ENCODE measurements at places on chromosomes 3 and 15.

DNA sequence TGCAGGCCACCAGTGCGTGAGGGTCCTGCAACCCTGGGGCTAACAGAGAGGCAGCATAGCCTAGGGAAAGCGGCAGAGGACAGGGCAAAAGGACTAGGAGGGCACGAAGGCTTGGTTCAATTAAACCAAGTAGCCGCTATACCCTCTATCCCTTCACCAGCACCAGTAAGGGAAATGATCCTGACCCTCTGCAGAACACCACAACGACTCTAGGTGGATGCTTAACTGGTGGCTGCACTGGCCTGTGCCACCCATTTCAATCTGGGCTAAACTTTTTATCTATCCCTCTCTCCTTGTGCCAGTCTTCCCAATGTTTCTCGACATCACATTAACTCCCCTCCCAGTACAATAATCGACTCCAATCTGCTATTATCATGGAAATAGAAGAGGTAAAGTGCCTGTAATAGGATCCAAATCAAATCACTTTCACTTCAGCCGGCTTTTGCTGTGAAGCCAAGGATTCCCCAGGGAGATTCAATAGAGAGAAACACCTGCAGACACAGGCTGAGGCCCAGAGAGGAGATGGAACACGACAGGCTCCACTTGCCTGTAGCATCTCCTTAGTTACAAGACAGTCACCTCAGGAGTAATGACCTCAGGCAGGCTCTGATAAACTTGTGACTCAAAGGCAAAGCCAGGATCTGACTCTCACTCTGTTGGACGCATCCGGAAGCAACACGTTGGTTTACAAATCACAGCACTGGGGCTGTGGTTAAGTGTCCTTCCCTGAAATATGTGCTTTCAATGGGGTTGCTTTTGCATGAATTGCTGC lies 791.6 kb upstream of the ARRDC4 start:
- DNase-seq, result no peak

DNA sequence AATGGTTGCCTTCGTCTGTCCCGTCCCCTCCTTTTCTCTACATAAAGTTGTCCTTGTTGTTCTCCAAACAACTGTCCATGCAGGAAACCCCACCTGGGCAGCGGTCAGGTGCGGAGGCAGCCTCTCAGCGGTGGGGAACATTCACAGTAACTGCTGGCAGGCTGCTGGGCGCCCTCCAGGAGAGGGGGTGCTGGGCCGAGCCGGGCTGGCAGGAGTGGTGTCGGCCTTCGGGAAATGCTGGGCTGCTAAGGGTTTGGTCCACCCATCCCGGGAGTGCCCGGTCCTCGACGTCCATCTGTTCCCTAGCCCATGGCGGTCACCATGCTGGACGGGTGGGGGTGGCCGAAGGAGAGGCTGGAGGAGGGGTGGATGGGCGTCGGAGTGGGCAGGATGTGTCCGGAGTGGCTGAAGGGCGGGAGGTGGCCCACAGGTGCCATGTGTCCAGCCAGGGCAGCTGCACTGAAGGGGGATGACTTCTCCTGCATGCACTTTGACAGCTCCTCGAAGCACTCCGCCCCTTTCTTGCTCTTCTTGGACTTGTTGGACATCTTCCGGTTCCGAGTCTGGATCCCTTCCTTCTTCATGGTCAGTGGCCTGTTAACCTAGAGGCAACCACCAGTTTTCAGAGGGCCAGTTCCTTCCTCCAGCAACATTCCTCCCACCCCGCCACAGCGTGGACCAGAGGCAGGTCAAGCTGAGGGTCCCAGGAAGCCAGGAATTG lies 12.1 kb downstream of the GATA2 start:
- no peak for DNase-seq

- no peak for DNase-seq
Measured at GRCh38 chr3:135229018-135229495, 434.0 kb downstream of the EPHB1 start.

DNA sequence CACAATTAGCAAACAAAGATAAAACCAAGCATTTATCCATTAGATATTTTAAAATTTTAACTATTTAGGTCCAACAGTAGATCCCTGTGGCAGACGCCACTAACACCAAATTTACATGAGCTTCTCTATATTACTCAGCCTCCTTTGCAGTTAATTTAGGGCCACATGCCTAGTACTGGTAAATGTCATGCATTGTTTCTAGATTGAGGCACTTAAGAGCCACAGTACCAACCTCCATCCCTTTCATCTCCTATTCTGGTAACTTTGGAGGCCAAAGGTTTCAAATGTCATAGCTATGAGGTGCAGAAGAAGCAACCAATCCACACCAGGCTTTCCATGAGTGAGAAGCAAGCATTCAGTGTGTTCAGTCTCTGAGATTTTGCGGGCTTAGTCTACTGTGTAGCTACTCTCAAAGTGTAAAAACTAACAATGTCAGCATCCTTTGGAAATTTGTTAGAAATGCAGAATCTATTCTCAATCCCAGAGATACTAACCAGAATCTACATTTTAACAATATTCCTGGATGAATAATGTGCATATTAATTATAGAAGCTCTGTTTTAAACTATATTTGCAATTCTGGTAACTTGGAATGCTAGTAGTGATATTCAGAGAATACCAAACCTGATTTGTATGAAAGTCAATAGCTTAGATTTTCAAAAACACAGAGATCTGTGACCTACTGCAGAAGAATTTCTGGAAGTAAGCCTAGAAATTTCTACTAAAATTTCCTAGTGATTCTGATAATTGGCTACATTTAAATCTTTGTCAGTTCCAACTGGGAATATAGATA lies 206.3 kb upstream of the CD96 start:
- DNase-seq, result no peak

DNA sequence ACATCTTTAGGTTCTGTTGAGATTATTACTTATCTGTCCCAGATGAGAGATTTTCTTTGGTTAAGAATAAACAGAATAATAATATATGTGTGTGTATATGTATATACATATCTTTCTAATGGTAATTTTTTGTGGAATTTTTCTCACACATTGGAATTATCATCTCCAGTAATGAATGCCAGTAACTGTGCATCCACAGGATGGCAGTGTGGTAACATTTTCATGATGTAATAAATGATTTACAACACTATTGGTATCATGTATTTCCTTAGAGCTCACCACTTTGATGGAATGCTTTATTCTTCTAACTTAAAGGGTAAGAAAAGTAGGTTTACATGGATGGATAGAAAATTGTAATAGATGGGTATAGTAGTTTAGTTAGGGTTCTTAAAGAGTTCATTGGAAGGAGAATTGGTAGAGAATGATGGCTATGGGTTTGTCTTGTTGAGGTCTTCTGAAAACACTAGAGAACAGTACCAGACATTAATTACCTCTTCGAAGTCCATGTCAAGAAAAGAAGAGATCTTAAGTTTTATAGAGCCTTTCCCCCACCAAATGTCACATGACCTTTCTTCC lies 78.1 kb downstream of the STT3B start:
- peak; percentile 23 for DNase-seq

- peak; percentile 45 for DNase-seq
Measured at GRCh38 chr15:31338879-31339557, 12.4 kb downstream of the KLF13 start.

All from CD4-positive, alpha-beta T cell treated with Interleukin-10 for 1 hour (primary cell).